ENCODE measurements at places on chromosomes 12 and 14.

GRCh38 chr12:14148489-14149270, 167.3 kb upstream of the GRIN2B start:
- DNase-seq = no peak

GRCh38 chr12:56101045-56101444, 3.3 kb upstream of the PA2G4 start:
- no peak for DNase-seq

- DNase-seq = no peak
These were observed 100.7 kb downstream of the APAF1 start for GRCh38 chr12:98745578-98746391.

- no peak for DNase-seq
These were observed 361.5 kb downstream of the FUT8 start for GRCh38 chr14:65774041-65774440.

GRCh38 chr14:71317385-71318096, 410.3 kb downstream of the PCNX1 start:
- DNase-seq = no peak

- no peak for DNase-seq
These were observed 205.4 kb downstream of the DAD1 start for GRCh38 chr14:22383515-22384166.

DNA sequence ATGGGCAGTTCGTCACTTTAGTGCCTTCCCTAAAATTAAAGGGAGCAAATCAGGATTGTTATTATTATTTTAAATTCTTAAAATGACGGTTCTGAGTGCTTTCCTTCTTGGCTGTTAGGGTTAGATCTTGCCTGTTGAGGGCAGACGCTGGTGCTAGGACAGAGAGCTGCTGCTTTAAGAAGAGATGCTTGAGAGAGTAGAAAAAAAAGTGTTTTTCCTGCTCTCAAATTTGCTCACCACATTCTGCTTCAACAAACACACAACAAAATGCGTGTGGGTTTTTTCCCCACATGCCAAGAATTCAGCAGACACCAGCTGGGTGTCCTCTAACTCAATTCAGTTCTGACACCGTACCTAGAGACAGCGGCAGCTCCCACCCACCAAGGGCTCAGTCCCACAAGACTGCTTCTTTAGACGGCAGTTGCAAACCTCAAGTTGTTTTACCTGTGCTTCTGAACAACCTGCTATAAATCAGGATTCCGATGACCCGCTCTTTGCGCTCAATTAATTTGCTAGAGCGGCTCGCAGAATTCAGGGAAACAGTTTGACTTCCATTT, 75.8 kb upstream of the RIN3 start:
- DNase-seq = no peak

DNA sequence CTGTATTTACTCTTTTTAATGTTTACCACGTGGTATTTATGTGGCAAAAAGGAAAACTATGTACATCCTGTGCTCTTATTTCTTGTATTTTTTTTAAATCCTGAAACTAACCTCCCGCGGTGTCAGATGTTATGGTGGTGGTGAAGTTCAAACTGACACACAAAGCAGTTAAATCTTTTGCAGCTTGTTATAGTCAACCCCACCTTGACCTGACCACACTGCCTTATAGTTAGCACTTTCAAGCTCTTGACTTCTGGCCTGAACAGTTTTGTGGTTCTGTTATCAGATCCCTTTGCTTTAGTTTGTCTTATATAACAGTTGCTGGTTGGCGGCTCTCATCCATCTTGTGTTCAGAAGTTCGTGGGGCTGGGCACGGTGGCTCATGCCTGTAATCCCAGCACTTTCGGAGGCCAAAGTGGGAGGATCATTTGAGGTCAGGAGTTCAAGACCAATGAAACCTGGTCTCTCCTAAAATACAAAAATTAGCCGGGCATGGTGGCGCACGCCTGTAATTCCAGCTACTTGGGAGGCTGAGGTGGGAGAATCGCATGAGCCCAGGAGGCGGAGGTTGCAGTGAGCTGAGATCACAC, 2.1 kb downstream of the UNG start:
- no peak for DNase-seq

- no peak for DNase-seq
These were observed 196.2 kb upstream of the HMGA2 start for GRCh38 chr12:65628061-65628460.

GRCh38 chr12:88306471-88307069, 164.5 kb downstream of the TMTC3 start:
- no peak for DNase-seq

DNA sequence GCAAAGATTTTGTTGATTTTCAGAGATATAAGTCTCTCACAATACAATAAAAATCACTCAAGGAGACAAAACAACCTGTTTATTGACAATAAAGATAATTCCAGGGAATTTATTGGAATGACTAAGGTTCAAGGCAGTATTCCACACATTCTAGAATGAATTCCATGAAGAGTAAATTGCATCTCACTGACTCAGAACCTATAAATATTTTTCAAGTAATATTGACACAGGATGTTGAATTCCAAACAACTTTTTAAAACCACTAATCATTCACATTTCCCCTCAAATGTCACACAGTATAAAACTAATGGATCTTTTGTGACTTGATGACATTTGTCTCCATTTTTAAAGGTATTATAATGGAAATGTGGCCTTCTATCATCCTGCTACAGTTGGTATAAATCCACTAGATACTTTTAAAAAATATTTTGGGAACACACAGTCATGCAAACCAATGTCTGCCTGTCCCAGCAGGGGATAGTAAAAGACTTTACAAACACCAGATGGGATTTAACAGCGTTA, 42.1 kb upstream of the LGR5 start:
- DNase-seq = no peak

- DNase-seq = no peak
These were observed 668 bp downstream of the MRPS35 start for GRCh38 chr12:27711317-27711682.

DNA sequence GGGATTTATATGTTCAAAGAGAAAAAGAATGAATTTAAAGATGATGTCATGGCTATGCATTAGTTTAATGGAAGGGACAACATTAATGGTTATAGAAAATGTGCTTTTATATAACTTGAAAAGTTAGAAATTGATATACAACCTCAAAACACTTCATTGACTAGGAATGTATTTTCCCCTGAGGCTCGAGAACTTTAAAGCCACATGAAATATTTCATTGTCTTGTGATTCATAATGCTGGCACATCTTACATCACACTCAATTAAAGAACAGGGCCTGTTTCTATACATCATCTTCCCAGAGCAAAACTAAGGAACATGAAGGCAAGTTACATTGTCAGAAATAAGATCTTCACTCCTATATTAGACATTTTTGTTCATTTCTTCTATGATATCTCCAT, 35.2 kb upstream of the PAWR start:
- no peak for DNase-seq

DNA sequence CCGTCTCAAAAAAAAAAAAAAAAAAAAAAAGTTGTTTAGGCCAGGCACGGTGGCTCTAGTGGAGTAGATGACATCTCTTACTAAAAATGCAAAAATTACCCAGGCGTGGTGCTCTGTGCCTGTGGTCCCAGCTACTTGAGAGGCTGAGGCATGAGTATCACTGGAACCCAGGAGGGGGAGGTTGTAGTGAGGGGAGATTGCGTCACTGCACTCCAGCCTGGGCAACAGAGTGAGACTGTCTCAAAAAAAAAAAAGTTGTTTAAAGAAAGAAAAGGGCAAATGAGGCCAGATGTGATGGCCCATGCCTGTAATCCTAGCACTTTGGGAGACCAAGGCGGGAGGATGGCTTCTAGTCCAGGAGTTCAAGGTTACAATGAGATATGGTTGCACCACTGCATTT, 36.6 kb upstream of the SPPL3 start:
- DNase-seq = no peak

DNA sequence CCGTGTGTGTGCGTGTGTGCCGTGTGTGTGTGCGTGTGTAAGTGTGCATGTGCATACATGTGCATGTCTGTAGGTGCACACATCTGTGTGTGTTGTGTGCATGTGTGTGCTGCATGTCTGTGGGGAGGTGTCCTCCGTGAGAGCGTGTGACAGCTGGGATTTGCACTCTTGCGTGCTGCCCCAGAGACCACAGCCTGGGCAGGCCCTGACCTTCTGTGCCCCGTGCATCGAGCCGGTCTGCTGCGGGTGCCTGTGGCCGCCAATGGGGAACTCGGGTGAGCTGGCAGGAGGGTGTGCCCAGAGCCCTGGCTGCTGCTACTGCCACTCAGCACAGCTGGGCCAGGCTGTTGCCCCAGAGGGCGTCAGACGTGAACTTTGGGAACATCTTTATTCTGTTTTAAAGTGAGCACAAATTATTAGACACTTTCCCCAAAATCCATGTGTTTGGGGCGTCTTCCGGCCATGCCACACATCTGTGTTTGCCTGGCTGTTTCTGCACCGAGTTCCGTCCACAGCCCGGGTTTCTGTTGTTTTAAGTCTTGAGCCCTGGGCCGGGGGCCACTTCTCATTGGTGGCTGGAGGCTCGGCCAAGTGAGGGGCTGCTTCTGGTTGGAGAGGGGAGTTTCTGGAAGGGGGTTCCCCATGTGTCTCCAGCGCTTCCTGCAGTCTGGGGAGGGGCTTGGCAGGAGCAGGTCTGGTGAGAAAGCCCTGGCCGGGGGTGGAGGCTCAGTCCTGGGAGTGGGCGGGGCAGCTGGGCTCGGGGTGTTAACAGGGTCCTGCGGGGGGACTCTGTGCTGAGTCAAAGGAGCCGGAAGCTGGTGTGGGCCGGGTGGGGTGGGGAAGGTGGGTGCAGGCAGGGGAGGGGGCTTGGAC, 7.6 kb downstream of the CEP170B start:
- DNase-seq = no peak

- no peak for DNase-seq
These were observed 23.5 kb upstream of the CFAP54 start for GRCh38 chr12:96465896-96466295.

DNA sequence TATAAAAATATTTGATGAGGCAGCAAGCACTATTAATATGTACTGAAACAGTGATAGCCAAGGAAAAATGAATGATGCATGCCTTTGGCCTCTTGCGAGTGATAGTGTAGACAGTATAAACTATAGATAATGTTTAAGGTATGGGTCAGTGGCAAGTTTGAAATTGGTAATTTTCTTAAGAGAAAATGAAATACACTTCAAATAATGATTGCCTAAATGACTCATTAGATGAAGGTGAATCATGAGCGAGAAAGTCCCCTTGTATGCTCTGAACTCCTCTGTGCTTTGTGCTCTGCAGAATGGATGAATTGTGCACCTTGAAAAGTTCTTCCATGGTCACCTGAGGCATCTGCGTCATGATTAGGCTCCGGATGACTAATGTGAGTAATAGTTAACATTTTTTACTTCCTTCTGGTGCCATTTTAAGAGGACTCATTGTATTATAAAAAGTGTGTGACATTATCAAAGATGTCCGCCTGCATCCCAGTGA, 84.9 kb upstream of the RTL1 start:
- no peak for DNase-seq

DNA sequence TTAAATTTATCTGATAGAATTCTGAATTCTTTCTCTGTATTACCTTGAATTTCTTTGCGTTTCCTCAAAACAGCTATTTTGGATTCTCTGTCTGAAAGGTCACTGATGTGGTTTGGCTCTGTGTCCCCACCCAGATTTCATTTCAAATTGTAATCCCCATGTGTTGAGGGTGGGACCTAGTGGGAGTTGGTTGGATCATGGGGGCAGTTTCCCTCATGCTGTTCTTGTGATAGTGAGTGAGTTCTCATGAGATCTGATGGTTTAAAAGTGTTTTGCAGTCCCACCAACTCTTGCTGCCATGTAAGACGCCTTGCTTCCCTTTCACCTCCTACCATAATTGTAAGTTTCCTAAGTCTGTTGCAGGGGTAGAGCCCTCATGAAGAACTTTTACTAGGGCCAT, 34.1 kb upstream of the OR6J1 start:
- DNase-seq = no peak

- no peak for DNase-seq
These were observed 81.8 kb downstream of the PRIMA1 start for GRCh38 chr14:93706360-93706955.

DNA sequence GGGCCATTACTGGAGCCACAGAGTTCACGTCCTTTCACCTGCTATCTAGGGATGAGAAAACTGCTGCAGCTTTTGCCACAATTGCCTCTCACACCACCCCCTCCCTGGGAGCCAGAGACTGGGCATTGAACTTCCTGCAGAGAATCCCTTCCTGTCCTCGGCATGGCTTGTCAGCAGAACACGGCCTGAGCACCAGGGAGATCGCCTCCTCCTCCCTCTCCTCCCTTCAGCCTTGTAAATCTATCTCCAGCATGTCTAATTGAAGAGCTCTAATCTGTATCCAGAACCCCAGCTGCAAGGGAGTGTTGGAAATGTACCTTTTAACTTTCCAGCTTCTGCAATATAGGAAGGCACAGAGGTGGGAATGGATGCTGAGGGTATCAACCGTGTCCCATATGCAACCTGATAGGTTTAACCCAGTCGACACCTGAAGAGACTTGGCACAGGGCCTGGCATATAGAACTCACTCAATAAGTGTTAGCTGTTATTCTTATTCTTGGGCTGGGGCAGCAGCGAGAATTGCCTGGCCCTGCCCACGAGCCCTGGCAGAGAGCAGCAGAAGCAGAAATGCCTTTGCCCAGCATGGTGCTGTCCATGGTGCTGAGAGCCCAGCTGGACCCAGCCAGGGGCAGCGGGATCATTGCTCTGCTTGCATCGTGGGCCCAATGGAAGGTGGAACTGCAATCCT, 26.8 kb downstream of the TMEM63C start:
- peak; percentile 53 for DNase-seq

DNA sequence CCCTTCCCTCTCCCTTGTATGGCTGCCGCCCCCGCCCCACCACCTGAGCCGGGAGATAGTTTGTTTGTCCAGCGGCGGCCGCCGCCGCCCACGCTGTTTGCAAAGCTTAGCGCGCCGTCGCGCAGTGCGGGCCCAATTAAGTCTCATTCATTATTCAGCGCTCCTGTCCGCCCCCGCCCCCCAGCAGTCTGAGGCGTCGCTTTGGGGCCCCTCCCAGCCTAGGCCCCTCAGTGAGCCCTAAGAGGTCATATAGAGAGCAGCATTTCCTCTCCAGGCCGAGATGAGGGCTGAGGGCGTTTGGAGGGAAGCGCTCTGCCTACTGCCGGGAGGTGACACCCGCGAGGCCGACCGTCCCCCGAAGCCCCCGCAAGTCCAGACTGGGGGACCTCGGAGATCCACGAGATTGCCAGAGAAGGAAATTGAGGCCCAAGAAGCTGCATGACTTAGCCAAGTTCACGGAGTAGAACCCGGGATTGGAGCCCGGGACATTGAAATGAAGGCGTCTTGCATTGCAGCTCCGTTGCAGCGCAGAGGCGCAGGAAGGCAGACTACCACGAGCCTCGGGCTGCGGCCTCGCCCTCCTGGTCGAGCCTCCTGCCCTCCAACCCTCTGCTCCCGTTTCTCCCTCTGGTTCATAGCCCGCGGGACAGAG, at the start of gene DNAJC22:
TSS of gene DNAJC22 (plus strand) at position 230 of the 652 bp plus-strand sequence. CDS start 1,985 bp downstream, outside the sequence.
- no peak for DNase-seq

GRCh38 chr12:95335948-95336347, 118.3 kb downstream of the VEZT start:
- DNase-seq = no peak

Measured in NCI-H2107 (cell line).